ENCODE measurements at places on chromosomes 3 and 15. TPM values are rescaled to one million over a fixed set of nuclear protein-coding genes. Genes with fewer than 3 reads are reported as not detected.

DNA sequence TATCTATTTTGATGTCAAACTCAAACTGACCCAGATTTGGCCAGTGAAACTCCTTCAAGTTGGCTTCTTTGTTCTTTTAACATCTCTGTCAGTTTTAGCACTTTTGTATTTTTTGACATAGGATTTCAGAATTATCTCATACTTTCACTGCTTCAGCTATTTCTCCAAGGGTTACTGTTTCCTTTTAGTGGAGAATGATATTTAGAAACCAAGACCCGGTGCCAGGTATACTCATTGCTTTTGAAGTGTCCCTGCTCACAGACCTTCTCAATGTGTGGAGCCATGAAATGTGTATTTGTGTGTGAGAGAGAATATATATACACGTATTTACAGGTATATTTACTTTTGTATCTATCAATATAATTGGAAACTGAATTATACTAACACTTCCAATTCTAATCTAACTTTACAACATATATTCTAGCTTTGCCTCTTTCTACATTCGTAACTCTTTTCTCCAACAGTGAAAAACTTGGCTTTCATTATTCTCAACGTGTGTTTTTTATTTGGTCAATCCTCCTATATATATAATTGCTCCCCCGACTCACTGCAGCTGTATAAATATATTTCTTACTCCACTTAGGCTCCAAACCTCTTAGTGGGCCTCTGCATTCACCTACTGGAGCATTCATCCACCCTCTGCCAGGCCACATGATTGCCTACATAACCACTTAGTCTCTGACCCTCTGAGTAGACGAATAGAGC lies 54.0 kb downstream of the OTOL1 start:
- H3K27ac ChIP-seq, result no peak overlapping the region
- no peaks in the 10 kb centered on the region for H3K36me3 ChIP-seq
- H3K4me1 ChIP-seq, result no peaks in the 10 kb centered on the region
- H3K4me3 ChIP-seq, result no peak overlapping the region
- no peak for DNase-seq

The LDHAL6B gene
- total RNA-seq, result not detected

The CLEC3B gene
- total RNA-seq, result 288 TPM

DNA sequence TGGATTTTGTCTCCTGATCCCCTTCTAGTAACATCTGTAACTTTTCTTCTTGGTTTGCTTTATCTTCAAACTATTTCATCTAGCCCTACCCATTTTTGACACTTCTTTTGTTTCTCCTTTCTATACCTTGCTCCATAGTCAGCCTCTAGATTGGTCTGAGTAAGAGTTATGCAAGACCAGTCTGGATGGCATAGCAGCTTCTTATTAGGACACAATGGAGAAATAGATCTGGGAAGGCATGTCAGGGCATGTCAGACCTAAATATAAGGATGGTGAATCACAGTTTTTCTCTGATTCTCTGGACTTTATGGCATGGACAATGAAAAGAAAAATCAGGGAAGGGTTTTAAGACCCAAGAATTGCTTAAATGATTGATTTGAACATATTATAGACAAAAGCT lies 452.5 kb downstream of the RAP2B start:
- H3K27me3 ChIP-seq, result no peaks in the 10 kb centered on the region
- H3K36me3 ChIP-seq, result no peaks in the 10 kb centered on the region
- H3K4me3 ChIP-seq, result no peak overlapping the region
- H3K27ac ChIP-seq, result no peak overlapping the region

DNA sequence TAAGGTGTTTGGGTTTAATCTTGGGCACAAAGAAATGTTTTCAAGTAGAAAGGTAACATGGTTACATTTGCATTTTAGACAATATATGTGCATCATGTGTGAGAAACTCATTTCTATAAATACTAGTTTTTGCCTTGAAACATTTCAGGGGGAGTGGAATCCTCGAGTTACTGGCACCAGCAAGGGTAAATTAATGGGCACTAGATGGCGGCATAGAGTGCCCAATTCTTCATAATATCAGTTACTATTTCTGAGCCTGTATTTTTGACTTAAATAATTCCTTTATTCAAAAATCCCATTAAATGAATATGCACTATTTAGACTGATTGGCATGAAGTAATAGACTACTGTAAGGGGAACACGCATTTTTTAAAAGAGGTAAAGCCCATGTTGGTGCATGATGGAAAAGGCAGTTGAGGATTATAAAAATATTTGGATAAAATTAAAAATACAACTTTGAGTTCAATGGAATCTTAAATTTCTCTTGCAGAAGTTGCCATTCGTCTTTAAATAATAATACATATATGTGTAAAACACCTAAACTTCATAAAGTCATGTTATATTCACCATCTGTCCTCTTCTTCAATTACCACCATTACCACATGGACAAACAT lies 106.3 kb downstream of the ZBTB20 start:
- no peak overlapping the region for H3K27ac ChIP-seq
- no peak overlapping the region for H3K4me3 ChIP-seq
- H3K27me3 ChIP-seq, result no peaks in the 10 kb centered on the region
- peaks cover 11% of the 10 kb centered on the region for H3K4me1 ChIP-seq
- H3K36me3 ChIP-seq, result no peaks in the 10 kb centered on the region

The WNT5A gene
- total RNA-seq, result 26.7 TPM

- H3K27ac ChIP-seq, result no peak overlapping the region
- H3K27me3 ChIP-seq, result no peaks in the 10 kb centered on the region
- H3K36me3 ChIP-seq, result no peaks in the 10 kb centered on the region
- peaks cover 6% of the 10 kb centered on the region for H3K4me1 ChIP-seq
- H3K4me3 ChIP-seq, result peak overlapping the region; percentile 17
- DNase-seq, result no peak
Observed at GRCh38 chr3:106176734-106177133, 307.9 kb upstream of the CBLB start.

The ENTPD3 gene
- total RNA-seq, result 2.6 TPM

DNA sequence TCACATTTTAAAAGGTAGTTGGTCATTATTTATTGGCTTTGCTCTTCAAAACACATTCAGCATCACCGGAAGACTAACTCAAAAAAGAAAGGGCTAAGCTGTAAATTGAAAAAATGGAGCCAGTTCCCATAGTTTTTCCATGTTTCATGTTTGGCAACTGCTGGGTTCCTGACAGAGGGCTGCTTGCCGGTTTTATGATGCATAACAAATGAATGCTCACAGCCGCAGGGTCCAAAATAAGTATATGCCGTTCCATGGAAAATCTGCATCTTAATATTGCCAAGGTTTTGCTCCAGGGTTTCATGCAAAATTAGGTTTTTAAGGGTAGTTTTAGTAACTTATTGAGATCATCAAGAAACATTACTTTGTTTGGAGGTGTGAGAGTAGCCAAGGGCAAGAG lies 15.8 kb downstream of the SLC12A1 start:
- no peaks in the 10 kb centered on the region for H3K36me3 ChIP-seq
- no peaks in the 10 kb centered on the region for H3K27me3 ChIP-seq
- no peak overlapping the region for H3K27ac ChIP-seq
- DNase-seq, result no peak

- DNase-seq, result no peak
- peaks cover 11% of the 10 kb centered on the region for H3K4me1 ChIP-seq
- no peaks in the 10 kb centered on the region for H3K36me3 ChIP-seq
- H3K27me3 ChIP-seq, result no peaks in the 10 kb centered on the region
- H3K4me3 ChIP-seq, result peak overlapping the region; percentile 61
Observed at GRCh38 chr15:92653836-92654539, 1.6 kb downstream of the FAM174B start.

The IQCB1 gene
- total RNA-seq, result 19.9 TPM

DNA sequence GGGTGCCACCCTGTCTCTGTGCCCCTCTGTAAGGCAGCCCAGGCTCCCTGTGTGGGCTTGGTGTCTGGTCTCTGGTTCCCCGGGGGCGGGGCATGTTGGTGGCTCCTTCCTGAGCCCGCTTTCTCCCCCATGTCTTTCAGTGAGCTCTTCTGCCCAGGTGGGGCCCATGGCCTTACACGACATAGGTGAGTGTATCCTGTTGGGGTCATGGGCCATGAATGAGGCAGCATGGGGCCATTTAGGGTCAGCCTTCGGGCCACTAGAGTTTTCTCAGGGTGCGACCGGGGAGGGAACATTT lies 195.1 kb downstream of the UBE3A start:
- DNase-seq, result no peak
- no peak overlapping the region for H3K4me3 ChIP-seq
- no peak overlapping the region for H3K27ac ChIP-seq
- H3K36me3 ChIP-seq, result no peaks in the 10 kb centered on the region

Measured in upper lobe of left lung (tissue), 6 donors.